RPMI7951 (cell line): ENCODE measurements at places on chromosomes 12 and 14. TPM values are rescaled to one million over a fixed set of nuclear protein-coding genes. Genes with fewer than 3 reads are reported as not detected.

- DNase-seq = no peak
Observed at GRCh38 chr12:57479376-57480115, at the start of gene ARHGAP9. Gene ARHGAP9, minus strand, starts transcription at chr12:57479866. Its CDS starts 460 bp downstream, at chr12:57479406.

DNA sequence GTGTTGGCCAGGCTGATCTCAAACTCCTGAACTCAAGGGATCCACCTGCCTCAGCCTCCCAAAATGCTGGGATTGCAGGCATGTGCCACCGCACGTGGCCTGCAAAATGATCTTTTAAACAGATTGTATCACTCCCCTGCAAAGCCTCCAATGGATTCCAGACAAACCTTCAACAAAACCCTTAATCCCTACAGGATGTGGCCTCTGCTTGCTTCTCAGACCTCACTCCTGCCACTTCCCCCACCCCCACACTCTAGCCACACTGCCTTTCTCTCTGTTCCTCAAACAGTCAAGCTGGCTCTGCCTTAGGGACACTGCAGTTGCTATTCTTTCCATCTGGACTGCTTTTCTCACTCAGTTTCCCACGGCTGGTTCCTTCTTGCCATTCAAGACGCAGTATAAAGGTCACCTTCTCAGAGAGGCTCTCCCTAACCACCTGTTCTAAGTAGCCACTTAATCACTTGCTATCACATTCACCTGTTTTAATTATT, 47.3 kb upstream of the TMED10 start:
- no peak for DNase-seq

NPFF gene
- total RNA-seq = not detected in 2 replicates

NPAS3 gene
- total RNA-seq = 0.29 and 0.48 TPM in 2 replicates

- no peak for DNase-seq
Observed at GRCh38 chr12:119208626-119209061, 29.9 kb downstream of the HSPB8 start.

DNA sequence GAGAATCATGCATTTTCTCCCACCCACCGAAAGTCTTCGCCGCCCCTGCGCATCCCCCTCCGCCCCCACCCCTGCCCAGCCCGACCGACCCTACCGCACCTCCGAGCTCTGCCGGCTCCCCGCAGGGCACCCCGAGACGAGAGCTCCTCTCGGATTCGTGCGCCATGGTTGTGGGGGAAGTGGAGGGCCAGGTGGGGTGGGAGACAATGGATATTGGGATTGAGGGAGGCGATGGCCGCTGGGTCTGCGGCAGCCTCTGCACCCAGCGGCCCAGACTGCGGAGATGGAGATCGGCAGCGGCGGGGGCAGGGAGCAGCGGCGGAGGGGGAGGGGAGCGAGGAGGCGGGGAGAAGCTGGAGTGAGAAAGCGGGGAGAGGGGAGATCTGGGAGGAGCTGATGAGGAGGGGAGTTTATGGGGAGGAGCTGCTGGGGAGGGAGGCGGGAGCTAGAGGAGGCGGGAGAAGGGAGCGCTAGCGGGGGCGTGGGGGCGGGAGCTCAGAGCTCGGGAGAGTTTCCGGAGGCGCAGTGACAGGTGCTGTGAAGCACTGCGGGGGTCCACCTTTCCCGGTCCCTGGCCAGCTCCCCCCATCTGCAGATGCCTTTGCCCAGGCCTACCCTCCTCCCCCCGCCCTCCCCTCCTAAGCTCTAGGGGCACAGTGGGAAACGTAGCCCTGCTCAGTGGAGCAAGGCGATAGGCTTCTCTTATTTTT, at the start of gene SALL2:
SALL2 (minus strand) TSS at position 385 of the 710 bp plus-strand sequence; CDS start at position 166, 219 bp downstream.
- peak; percentile 40 for DNase-seq

DNA sequence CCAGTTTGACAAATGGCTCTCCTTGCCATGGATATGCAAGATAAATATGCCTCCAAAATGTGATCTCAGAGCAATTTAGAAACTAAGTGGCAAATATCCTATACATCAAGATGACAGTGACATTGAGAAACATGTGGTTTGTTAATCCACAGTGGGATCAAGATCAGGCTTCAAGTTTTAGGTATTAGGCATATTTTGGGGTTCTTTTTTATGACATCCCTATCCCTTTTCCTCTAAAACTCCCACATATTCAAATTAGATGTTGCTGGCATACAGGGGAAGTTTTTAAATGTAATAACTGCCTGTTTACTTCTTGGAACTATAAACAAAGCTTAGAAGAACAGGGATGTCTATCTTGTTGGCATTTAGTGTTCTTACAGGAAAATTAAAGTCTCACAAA, 179.4 kb downstream of the CRADD start:
- DNase-seq = no peak

DNA sequence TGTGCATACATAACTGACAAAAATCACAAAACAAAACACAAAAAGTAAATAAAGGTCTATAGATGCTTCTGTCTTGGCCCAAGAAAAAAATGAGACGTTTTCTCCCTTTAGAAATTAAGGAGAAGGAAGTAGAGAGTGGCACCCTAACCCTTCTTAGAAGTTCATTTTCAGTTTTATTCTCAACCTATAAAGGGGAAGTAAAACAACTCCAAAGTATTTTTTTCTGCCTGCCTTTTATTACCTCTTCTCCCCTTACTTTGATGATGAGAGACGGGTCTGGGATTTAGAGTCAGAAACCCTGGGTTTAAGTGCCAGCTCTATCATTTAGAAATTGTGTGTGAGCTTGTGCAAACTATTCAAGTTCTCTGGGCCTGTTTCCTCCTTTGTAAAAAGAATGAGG, 2.8 kb downstream of the PRIM1 start:
- no peak for DNase-seq

DNA sequence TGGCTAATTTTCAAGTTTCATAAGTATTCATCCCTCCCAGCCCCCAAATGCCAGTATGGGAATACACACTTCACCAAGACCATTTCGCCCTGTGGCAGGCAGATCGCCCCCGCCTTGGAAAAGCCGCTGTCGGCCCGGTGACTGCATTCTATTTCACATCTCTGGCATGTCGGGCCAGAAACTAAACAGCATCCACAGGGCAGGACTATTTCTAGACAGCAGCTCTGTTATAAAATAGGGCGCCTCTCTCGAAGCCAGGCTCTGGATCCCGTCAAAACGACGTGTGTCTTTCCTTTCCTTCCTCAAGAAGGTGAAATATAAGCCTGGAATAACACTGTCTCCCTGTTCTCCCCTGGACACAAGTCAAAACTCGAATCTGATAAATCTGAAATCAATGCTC, 56.8 kb downstream of the GSC start:
- no peak for DNase-seq

CIDEB gene
- not detected in 2 replicates for total RNA-seq

GPRC5A gene
- 4.7 and 5.1 TPM in 2 replicates for total RNA-seq

GRCh38 chr12:121712190-121712460, 427 bp upstream of the TMEM120B start:
- DNase-seq = peak; percentile 35

GRCh38 chr14:101119830-101120571, 216.5 kb upstream of the RTL1 start:
- DNase-seq = no peak

GRCh38 chr14:99274346-99275221, 2.6 kb upstream of the BCL11B start:
- peak; percentile 76 for DNase-seq

GRCh38 chr14:64438181-64438841, 27.0 kb upstream of the AKAP5 start:
- peak; percentile 79 for DNase-seq

- DNase-seq = no peak
Observed at GRCh38 chr12:54616933-54617680, 17.6 kb downstream of the LACRT start.

DNA sequence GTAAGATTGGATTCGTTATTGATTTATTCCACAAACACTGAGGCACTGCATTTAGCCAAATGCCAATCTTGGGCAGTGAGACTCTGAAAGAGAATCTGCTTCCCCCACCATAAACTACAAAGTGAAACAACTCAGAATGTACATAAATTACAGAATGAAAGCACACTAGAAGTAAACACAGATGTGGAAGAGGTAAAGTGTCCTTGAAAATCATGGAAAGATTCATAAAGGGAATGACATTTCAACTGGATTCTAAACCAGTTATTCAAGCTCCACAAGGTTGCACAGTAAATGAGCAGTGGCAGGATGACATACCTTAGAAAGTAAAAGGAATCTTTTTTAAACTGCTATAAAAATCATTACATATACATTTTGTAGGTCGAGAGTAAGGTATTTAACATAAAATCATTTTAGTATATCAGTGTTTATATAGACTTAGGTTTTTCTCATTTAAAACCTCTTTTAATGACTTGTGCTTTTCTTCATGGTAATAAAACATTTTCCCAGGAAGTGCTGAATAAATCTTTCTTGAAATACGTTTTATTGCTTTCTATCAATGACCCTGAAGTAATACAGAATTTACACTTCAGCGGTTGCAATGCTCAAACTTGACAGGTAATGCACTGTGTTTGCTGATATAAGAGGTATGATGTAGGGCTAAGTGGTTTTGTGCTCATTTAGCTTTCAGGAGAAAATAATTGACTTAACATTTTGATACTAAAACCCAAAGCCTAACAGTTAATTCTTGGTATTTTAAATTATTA, 270.6 kb downstream of the NAV3 start:
- DNase-seq = no peak

COX8C gene
- total RNA-seq = not detected in 2 replicates

DNA sequence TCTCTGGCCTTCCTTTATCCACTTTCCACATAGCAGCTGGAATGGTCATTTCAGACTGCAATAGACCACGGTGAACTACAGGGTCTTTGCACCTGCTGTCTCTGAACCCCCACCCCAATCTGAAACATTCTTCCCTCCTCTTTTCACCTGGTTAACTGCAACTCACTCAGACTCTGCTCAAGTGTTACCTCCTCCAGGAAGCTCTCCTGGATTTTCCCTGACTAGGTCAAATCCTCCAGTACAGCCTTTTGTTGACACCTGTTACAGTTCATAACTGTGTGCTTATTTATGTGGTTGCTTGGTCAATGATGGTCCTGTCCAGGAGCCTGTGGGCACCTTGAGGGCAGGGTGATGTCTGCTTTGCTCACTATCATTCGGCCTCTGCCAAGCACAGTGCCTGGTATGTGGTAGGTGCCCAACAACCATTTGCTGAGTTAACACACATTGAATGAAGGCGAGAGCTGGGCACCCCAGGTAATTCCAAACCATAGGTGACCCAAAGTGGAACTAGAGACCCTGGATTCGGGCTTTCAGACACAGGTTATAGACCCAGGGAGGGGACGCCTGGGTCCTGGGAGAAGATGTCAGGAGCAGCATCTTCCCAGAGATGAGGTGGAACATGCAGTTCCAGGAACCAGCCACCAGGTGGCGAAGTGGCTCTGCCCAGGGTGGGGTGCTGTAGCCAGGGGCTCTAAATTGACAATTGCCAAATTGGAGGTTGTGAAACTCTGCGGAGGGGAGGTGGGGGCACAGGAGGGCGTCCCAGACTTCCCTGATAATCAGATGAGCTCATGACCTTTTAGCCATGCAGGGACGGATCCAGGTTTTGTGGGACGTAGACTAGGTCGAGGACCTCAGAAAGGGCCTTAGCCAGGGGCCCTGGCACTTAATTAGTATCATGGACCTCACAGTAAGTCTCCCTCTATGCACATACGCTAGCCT, 28.1 kb downstream of the TRPV4 start:
- DNase-seq = peak; percentile 37
